ENCODE measurements at places on chromosomes 1 and 21. TPM values are rescaled to one million over a fixed set of nuclear protein-coding genes. Genes with fewer than 3 reads are reported as not detected.

GRCh38 chr1:159889821-159890252 is 10.1 kb downstream of the CFAP45 start:
- peak overlapping the region; percentile 20 for H3K4me3 ChIP-seq
- H3K36me3 ChIP-seq = no peaks in the 10 kb centered on the region
- peak overlapping the region; percentile 48 for H3K27ac ChIP-seq
- DNase-seq = no peak
- H3K27me3 ChIP-seq = no peaks in the 10 kb centered on the region

DNA sequence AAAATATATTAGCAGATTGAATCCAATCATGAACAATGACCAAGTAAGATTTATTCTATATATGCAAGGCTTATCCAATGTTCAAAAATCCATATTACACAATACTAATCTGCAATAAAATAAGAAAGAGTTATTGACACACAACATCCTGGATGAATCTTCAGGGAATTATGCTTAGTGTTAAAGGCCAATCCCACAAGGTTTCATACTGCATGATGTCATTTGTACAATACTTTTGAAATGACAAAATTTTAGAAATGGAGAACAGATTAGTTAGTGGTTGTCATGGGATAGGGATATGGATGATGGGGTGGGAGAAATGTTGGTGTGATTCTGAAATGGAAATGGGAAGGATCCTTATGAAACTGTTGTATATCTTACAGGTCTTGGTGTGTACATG is 425.7 kb downstream of the SIPA1L2 start:
- H3K4me3 ChIP-seq = no peak overlapping the region
- no peak for DNase-seq
- no peaks in the 10 kb centered on the region for H3K27me3 ChIP-seq
- H3K36me3 ChIP-seq = no peaks in the 10 kb centered on the region
- H3K4me1 ChIP-seq = no peaks in the 10 kb centered on the region

GRCh38 chr1:166300767-166301166 is 134.0 kb upstream of the FAM78B start:
- DNase-seq = no peak
- H3K36me3 ChIP-seq = no peaks in the 10 kb centered on the region
- peaks cover 24% of the 10 kb centered on the region for H3K27me3 ChIP-seq
- no peak overlapping the region for H3K27ac ChIP-seq

GRCh38 chr1:175338387-175339135 is 146.0 kb upstream of the KIAA0040 start:
- H3K4me1 ChIP-seq = no peaks in the 10 kb centered on the region
- peak; percentile 42 for DNase-seq
- no peak overlapping the region for H3K27ac ChIP-seq
- H3K36me3 ChIP-seq = no peaks in the 10 kb centered on the region
- H3K27me3 ChIP-seq = peaks cover 34% of the 10 kb centered on the region

GRCh38 chr1:50930193-50930592 is 29.9 kb downstream of the FAF1 start:
- no peak overlapping the region for H3K4me3 ChIP-seq
- H3K27me3 ChIP-seq = no peaks in the 10 kb centered on the region
- H3K4me1 ChIP-seq = no peaks in the 10 kb centered on the region
- DNase-seq = no peak
- no peaks in the 10 kb centered on the region for H3K36me3 ChIP-seq
- no peak overlapping the region for H3K27ac ChIP-seq

- no peak overlapping the region for H3K27ac ChIP-seq
- H3K4me3 ChIP-seq = no peak overlapping the region
- no peak for DNase-seq
- H3K4me1 ChIP-seq = no peaks in the 10 kb centered on the region
- H3K27me3 ChIP-seq = no peaks in the 10 kb centered on the region
Measured at GRCh38 chr1:183279835-183280234, 93.8 kb downstream of the LAMC2 start.

DNA sequence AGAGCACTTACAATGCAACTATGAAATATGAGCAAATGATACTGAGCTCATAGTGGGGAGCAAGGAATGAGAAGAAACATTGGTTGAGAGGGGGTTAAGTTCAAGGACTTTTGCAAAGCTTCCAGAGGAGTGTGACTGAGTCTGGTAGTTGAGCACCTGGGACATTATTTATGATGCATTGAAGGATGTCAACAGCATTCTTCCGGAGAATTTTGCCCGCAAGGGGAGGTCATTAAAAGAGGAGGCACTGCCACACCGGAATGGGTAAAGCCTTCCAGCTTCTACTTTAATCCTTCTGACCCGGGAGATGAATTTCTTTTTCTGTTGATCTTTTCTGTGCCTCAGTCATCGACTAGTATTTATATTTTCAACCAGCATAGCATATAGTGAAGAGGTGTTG is 208.4 kb upstream of the CAMK1G start:
- no peaks in the 10 kb centered on the region for H3K27me3 ChIP-seq
- H3K36me3 ChIP-seq = no peaks in the 10 kb centered on the region
- H3K27ac ChIP-seq = no peak overlapping the region
- no peak for DNase-seq
- H3K4me3 ChIP-seq = no peak overlapping the region

GRCh38 chr21:28543975-28544374 is 448.7 kb downstream of the LTN1 start:
- no peak for DNase-seq
- no peaks in the 10 kb centered on the region for H3K27me3 ChIP-seq
- H3K36me3 ChIP-seq = no peaks in the 10 kb centered on the region
- H3K27ac ChIP-seq = no peak overlapping the region
- no peak overlapping the region for H3K4me3 ChIP-seq

GRCh38 chr1:7442036-7442435 is 329.1 kb upstream of the VAMP3 start:
- no peaks in the 10 kb centered on the region for H3K27me3 ChIP-seq
- H3K4me1 ChIP-seq = no peaks in the 10 kb centered on the region
- DNase-seq = no peak
- no peak overlapping the region for H3K27ac ChIP-seq
- no peak overlapping the region for H3K4me3 ChIP-seq

GRCh38 chr21:42337830-42338728 is 12.7 kb downstream of the TFF2 start:
- H3K36me3 ChIP-seq = no peaks in the 10 kb centered on the region
- no peak overlapping the region for H3K4me3 ChIP-seq
- peaks cover 10% of the 10 kb centered on the region for H3K4me1 ChIP-seq
- no peak overlapping the region for H3K27ac ChIP-seq
- no peak for DNase-seq
- no peaks in the 10 kb centered on the region for H3K27me3 ChIP-seq

DNA sequence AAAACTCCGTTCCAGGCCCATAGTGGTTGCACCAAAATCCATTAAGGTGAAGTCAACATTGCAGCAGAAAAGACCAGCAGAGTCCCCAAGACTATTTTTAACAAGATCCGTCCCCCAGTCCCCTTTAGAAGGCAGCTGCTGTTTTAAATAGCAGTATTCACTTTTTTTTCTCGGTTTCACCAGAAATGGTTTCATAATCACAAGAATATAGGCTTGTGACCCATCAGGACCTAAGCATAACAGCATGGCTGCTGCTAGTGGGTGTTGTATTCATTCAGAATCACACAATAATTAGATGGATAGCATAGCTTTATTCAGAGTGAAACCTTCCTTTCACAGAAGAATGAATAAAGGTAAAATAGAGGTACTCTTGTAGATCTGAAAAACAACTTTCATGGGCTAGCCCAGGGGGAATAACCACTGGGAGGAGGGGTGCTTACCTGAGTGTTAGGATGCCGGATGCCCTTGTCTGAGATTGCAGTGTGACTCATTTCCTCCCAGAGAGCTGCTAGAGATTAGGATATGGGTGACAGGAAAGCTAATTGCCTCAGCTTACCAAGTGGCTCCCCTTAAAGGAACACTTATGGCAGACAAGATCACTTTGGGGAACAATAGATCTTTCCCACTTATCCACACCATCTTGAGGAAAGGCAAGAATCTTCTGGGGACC is 35.0 kb downstream of the ACKR1 start:
- no peaks in the 10 kb centered on the region for H3K27me3 ChIP-seq
- H3K4me3 ChIP-seq = no peak overlapping the region
- no peaks in the 10 kb centered on the region for H3K36me3 ChIP-seq
- no peaks in the 10 kb centered on the region for H3K4me1 ChIP-seq

DNA sequence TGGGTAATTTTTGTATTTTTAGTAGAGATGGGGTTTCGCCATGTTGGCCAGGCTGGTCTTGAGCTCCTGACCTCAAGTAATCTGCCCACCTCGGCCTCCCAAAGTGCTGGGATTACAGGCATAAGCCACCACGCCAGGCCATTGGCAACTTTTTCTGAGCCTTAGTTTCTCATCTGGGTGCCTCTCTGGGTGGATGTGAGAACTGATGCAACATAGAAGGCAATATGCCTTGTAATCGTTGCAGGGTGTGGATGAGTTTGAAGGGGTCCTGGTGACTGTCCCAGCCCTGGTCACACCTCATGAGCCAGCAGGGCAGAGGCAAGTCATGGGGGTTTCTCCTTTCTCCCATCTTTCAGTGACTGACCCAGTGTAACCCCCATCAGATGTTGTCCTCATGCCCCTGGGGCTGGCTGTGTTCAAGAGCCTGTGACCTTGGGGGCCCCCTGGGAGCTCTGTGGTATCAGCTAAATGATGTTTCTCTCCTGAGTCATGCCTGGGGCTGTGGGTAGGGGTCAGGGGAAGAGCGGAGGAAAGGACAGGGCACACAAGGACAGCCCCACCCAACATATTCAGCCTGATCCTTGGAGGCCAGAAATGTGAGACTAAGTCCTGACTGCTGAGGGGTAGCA is 3.6 kb downstream of the COL9A2 start:
- peaks cover 6% of the 10 kb centered on the region for H3K4me1 ChIP-seq
- H3K4me3 ChIP-seq = no peak overlapping the region
- DNase-seq = no peak

GRCh38 chr1:209789245-209789644 is 4.9 kb upstream of the C1orf74 start:
- no peaks in the 10 kb centered on the region for H3K27me3 ChIP-seq
- no peak overlapping the region for H3K27ac ChIP-seq
- H3K4me3 ChIP-seq = no peak overlapping the region
- peaks cover 15% of the 10 kb centered on the region for H3K36me3 ChIP-seq
- DNase-seq = no peak
- peaks cover 26% of the 10 kb centered on the region for H3K4me1 ChIP-seq

- no peaks in the 10 kb centered on the region for H3K27me3 ChIP-seq
- H3K4me1 ChIP-seq = no peaks in the 10 kb centered on the region
- H3K36me3 ChIP-seq = no peaks in the 10 kb centered on the region
- H3K27ac ChIP-seq = no peak overlapping the region
Measured at GRCh38 chr1:175095069-175095468, 27.4 kb downstream of the TNN start.

DNA sequence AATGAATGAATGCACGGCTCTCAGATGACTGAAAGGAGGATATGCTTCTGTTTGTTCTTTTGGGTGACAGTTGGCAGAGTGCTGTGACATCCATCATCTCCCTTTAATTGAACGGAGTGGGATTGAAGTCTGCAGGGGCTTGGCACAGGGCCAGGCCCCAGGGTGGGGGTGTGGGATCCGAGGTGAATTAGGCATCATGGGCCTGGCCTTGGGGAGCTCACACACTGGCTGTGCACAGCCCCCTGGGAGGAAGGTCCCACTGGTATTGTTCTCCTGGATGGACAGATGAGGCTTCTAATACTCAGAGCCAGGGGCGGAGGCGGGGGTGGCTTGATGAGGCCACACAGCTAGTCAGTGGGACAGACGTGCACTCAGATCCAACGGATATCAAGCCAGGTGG is 19.3 kb downstream of the EPHB2 start:
- H3K4me3 ChIP-seq = no peak overlapping the region
- no peak for DNase-seq
- no peaks in the 10 kb centered on the region for H3K36me3 ChIP-seq
- no peaks in the 10 kb centered on the region for H3K27me3 ChIP-seq

DNA sequence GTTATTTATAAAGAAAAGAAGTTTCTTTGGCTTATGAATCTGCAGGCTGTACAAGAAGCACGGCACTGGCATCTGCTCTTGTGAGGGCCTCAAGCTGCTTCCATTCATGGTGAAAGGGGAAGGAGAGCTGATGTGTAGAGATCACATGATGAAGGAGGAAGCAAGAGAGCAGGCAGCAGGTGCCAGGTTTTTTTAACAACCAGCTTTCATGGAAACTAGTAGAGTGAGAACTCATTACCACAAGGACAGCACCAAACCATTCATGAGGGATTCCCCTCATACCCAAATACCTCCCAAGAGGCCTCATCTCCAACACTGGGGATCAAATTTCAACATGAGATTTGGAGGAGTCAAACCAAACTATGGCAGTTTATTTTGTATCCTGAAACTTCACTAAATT is 85.8 kb upstream of the CAMK1G start:
- no peaks in the 10 kb centered on the region for H3K36me3 ChIP-seq
- no peak overlapping the region for H3K27ac ChIP-seq
- no peak overlapping the region for H3K4me3 ChIP-seq
- H3K27me3 ChIP-seq = peaks cover 1% of the 10 kb centered on the region

- no peak for DNase-seq
- H3K4me1 ChIP-seq = no peaks in the 10 kb centered on the region
- no peaks in the 10 kb centered on the region for H3K27me3 ChIP-seq
- no peak overlapping the region for H3K27ac ChIP-seq
- no peaks in the 10 kb centered on the region for H3K36me3 ChIP-seq
- no peak overlapping the region for H3K4me3 ChIP-seq
Measured at GRCh38 chr21:35850029-35850428, 210.3 kb downstream of the SETD4 start.

DNA sequence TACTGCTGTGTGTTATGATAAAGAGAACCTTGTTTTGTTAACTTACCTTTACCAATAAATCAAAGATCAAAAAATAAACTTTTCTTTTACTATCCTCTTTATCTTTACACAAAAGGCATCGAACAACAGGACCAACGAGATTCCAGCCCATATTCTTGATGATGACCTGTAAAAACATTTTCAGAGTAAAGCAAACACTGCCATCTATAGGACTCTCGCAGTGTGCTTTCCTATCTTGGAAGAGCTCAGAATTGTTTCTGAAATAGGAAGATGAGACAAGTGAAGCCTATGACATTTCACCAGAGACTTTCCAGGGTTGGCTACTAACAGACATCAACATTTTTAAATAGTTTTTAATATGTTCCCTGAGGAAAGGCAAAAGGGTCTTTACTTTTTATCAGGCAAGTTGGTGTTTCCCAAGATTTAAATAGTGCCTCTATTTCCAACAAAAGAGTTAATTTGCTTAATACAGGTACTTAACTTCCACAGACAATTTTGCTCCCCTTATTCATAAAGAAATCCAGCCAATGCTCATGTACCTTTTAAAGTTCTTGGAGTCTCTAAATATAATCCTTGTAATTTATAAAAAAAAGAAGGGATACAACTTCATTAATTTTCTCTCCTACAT is 7.3 kb downstream of the GLMN start:
- H3K27me3 ChIP-seq = no peaks in the 10 kb centered on the region
- peak; percentile 52 for DNase-seq
- H3K36me3 ChIP-seq = peaks cover 4% of the 10 kb centered on the region
- H3K27ac ChIP-seq = no peak overlapping the region

Gene KANK4
- not detected for total RNA-seq

Gene TMEM61
- total RNA-seq = 4.4 TPM

Gene SEMA6C
- 8.2 TPM for total RNA-seq

Gene SPRR3
- not detected for total RNA-seq

Gene SPRR2G
- not detected for total RNA-seq

Gene CAMK1G
- total RNA-seq = not detected

Gene DHRS3
- total RNA-seq = 87.0 TPM

All from HCT116 (cell line).